ENCODE measurements at places on chromosomes 3 and 15.

DNA sequence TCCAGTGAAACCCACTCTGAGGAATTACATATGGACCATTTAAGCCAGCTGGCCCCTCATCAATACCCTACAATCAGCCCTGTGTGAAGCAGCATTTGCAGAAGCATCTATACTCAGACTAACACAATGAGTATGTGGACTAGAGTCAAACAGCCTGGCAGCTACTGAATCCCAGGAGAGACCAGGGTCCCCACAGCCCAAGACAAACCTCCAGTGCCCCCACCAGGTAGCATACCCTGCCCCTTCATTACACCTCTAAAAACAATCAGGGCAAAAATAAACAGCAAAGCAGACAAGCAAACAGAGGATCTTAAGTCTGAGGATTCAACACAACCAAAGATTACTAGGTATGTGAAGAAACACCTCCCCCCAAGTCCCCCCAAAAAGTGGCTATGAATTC lies 157.4 kb downstream of the LEKR1 start:
- no peak for DNase-seq

GRCh38 chr3:138573138-138573537 lies 20.9 kb downstream of the CEP70 start:
- no peak for DNase-seq

- no peak for DNase-seq
Measured at GRCh38 chr3:185976100-185976499, 38.3 kb upstream of the TRA2B start.

- no peak for DNase-seq
Measured at GRCh38 chr3:102670986-102671385, 236.2 kb downstream of the ZPLD1 start.

DNA sequence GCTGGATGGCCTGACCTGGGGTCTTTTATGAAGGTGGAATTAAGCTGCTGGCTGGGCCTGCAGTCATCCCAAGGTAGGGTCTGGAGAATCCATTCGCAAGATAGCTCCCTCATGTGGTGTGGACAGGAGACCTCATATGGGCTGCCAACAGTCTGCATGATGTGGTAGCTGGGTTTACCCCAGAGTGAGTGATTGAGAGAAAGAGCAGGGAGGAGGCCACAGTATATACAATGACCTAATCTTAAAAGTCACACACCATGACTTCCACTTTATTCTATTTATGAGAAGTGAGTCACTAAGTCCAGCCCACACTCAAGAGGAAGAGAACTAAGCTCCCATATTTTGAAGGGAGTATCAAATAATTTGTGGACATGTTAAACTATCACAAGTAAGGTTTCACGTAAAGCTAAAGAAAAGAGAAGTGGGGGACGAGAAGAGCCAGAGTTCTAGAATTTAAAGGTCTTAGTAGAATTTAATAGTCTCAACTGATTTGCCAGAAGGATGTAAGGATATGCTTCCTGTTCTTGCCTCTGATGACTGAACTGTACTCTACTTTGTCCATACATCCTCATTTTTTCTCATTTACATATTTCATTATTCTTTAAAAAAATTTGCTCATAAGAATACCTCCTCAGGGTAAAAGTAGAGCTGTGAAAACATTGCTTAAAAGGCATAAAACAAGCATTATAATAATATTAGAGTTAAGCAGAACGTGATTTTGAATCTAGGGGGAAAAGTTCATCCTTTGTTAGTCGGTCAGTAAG lies 184.4 kb downstream of the PEX5L start:
- no peak for DNase-seq

DNA sequence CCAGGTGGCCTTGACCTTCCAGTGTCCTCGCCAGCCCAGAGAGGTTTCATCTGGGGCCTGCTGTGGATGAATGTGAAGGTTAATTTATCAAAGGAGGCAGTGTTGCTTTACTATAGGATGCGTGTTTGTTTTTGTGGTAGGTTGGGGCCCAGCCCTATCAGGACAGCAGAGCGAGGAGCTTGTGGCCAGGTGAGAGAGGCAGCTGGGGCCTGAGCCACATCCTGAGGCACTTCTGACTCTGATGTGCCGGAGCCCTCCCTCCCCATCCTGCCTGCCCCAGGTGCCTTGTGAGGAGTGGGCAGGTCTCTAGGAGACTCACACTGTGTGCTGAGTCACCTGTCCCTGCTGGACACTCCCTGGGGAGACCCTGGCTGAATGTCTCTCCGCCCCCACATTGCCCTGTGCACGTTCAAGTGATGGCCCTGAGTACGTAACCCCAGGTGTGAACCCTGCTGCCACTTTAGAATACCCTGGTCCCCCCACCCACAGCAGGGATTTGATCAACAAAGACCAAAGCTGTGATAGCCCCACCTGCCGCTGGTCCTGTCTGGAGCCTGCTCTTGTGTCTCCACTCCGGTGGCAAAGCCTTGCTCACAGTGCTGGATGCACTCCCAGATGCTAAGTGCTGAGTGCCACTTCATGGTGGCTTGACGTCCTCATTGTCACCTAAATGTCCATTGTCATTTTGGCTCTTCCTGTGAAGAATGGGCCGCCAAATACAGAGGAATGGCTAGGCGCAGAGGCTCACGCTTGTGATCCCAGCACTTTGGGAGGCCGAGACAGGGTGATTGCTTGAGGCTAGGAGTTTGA lies 16.0 kb downstream of the FBLN2 start:
- DNase-seq: no peak

DNA sequence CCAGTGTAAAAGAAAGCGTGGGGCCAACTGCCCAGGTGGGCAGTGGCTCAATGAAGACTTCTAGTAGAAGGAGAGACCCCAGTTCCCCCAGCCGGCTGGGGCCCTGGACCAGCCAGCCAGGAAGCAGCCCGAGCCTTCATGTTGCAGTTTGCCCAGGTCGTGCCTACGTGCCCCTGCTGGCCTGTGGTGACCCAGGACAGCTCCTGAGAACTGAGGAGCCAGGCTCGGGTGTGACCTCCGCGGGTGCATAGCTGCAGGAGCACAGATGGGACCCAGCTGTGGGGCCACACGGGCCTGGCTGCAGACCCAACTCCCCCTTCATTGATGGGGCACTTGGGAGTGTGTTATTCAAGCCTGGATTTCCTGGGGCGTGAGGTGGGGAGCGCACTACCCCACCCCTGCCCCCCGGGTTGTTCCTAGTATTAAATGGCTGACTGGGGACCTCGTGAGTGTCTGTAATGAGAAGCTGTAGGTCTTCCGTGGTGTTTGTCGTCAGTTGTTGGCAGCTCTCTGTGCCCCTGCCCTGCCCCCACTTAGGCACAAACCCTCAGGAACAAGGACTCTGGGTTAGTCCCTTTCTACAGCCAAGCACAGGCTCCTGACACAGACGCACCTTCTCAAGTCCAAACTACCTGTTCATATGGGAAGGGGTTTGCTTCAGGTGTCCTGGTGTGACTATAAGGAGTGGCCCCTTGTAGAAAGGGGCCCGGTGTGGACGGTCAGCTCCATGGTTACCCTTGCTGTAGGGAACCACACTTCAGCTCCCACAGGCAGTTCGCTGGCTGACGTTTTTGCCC lies 39.1 kb downstream of the IDH2 start:
- no peak for DNase-seq

DNA sequence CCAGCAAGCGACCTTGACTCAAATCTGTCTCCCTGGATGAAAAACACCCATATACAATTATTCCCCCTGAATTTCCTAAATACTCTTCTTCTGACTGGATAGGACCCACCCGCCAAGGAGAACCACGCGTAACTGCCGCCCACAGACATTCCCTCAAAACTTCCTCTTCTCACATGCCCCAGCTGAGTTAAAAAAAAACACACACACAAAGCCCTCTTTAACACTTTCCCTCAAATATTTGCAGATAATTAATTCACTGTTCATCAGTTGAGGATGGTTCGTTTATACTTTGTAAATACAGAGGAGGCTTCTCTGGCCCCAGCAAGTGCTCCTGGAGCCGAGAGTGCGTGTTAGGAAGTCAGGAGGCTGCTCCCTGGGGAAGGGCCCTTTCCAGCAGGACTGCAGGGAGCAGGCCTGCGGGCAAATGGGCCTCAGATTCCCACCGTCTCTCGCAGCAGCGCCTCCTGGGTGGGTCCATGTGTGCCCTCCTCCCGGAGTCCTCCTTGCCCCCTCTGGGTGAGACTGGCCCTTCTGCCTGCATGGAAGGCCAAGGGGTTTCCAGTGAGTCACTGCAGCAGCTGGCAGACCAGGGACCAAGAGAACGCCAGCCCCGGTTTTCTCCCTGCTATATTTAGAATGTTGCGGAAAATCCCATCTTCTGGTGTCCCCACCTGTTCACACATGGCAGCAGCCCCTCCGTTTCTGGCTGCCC lies 46.8 kb downstream of the MGLL start:
- DNase-seq: no peak

- no peak for DNase-seq
Measured at GRCh38 chr15:89353991-89354390, 19.4 kb upstream of the POLG start.

- no peak for DNase-seq
Measured at GRCh38 chr3:11553436-11554235, 90.1 kb downstream of the VGLL4 start.

GRCh38 chr15:56146756-56147155 lies 96.9 kb downstream of the RFX7 start:
- no peak for DNase-seq

DNA sequence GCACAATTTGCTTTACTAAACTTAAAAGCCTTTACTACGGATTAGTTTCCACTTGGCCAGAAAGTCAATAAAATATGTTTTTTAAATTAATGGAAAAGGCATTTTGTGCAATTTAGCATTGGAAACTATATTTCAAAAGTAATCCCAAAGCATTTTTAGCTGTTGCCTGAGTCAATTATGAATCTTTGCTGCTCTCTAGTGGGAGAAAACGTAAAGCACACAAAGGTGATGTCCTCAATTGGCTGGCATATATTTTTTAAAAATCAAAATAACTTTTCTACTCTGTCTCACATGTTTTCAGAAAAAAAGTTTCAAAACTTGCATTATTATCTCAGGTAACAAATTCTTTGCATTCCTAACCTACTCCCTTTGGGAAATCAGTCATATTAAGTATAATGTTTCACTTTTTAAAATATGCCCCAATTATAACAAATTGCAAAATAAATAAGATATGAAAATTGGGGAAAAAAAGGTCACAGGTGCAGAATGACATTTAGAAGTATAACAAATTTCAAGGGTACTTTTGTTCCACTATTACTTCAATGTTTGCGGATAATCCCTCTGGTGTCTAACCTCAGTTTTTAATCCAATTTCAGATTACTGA lies 47.2 kb upstream of the TEX55 start:
- DNase-seq: no peak

GRCh38 chr3:30113906-30114305 lies 492.5 kb upstream of the TGFBR2 start:
- no peak for DNase-seq

DNA sequence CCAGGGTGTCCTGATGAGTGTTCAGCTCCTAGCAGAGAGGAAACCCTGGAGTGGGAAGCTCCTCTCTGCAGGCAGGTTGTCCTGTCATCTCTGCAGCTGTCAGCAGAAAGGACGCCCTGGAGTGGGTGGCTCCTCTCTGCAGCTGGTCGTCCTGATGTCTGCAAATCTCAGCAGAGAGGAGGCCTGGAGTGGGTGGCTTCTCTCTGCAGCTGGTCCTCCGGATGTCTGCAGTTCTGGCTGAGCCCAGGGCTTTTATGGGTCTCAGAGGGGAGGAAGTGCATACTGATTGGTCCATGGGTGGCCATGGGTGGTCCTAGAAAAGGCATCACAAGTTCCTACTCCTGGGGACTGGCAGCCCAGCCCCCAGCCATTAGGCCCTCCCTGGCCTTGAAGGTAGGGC lies 102.6 kb upstream of the BNIP2 start:
- no peak for DNase-seq

DNA sequence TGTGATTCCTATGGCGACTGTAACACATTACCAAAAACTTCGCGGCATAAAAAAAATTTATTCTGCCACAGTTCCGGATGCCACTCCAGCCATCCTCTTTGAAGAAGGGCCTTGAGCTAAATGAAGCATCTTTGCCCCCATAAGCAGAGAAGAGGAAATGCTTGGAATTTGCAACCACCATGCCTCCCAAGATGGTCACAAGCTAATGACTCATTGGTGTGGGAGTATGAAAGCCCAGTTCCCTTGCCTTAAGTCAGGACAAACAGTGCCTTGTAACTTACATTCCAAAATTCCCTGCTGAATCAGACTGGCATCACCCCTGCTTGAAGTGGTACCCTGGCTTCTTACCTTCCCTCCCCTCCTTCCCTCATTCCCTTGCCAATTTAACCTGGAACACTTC lies 1077.4 kb downstream of the EPHA3 start:
- no peak for DNase-seq

GRCh38 chr3:23302271-23302670 lies 99.1 kb downstream of the UBE2E2 start:
- DNase-seq: no peak

DNA sequence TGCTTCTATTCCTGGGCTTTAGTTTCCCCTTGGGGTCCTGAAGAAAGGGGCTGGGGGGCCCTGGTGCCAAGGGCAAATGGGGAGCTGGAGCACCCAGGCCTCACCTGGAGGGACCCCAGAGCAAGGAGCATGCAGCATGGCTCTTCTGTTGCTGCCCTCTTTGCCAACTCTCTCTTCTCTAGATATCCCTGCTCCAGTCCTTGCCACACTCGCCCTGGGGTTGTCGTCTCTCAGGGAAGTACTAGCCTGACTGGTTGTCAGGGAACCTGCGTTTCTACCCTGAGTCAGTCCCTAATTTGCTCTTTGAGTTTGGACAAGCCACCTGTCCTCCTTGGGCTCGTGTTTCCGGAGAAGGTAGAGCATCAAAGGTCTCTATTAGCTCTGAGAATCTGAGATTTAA lies 63.7 kb upstream of the UBE2Q2 start:
- DNase-seq: no peak

DNA sequence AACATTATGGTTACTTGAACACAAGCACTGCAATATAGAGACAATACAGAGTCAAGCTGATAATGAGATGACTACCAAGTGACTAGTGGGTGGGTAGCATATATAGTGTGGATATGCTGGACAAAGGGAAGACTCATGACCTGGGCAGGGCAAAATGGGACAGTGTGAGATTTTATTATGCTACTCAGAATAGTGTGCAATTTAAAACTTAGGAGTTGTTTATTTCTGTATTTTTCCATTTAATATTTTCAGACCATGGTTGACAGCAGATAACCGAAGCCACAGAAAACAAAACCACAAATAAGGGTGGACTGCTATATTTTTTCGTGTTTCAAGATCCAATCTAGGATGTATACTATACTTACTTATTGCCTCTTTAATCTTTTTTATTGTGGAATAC lies 19.6 kb downstream of the GALK2 start:
- no peak for DNase-seq

DNA sequence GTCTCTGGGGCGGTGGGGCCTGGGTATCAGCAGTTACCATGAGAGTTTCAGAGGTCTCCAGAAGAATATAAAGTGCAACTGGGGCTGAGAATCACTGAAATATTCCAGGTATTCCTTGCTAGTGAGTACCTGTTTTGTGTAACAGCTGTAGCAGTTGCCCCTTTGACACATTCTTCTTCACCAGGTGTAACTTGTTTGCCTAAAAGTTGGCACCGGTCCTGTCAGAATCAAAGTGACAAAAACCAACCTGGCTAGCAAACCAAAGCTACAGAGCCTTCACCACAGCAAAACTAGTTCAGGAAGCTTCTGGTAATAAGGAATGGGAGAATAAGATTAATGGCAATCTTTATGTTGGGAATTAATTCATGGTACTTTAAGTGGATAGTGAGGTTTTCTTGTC lies 296.0 kb downstream of the NAALADL2 start:
- no peak for DNase-seq

- DNase-seq: no peak
Measured at GRCh38 chr3:127150513-127151250, 42.2 kb upstream of the PRR23E start.
